Immature natural killer cell (primary cell): ENCODE measurements at places on chromosomes 7 and 10. TPM values are rescaled to one million over a fixed set of nuclear protein-coding genes. Genes with fewer than 3 reads are reported as not detected.

DNA sequence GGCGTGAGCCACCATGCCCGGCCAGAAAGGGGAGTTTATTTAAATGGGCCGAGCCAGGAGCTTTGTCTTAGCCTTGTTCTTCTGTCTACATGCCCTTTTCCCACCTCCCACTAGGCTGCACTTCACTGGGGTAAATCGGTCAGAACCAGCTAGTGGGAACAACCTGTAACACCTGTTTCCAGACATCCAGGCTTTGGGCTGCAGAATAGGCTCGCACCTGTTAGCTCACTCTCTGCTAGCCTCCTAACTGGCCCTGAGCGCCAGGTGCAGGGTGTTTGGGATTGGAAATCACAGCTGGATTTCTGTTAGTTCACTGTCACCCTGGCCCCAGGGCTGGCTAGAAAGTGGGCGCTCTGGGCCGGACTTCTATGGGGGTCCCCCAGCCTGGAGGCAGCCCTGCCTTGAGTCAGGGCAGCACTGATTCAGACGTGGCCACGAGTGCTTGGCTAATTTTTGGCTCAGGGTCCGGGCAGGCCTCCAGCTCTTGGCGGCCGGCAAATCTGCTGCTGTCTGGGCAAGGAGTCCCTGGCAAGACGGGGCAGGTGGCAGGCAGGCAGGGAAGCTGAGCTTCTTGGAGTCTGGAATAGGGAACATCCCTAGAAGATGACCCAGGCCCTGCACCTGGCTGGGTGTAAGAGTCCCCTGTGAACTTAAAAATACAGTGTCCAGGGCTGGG lies 48.6 kb downstream of the GTF2IRD1 start:
- H3K4me3 ChIP-seq: no peak overlapping the region
- no peaks in the 10 kb centered on the region for H3K36me3 ChIP-seq
- H3K27me3 ChIP-seq: peaks cover 2% of the 10 kb centered on the region
- no peak for DNase-seq
- H3K27ac ChIP-seq: no peak overlapping the region

GRCh38 chr10:24405635-24406034 lies 196.7 kb downstream of the KIAA1217 start:
- DNase-seq: no peak
- H3K4me1 ChIP-seq: no peaks in the 10 kb centered on the region
- peaks cover 2% of the 10 kb centered on the region for H3K27me3 ChIP-seq
- no peak overlapping the region for H3K4me3 ChIP-seq

- no peak overlapping the region for H3K4me3 ChIP-seq
- H3K27ac ChIP-seq: no peak overlapping the region
- no peaks in the 10 kb centered on the region for H3K36me3 ChIP-seq
- H3K27me3 ChIP-seq: no peaks in the 10 kb centered on the region
- DNase-seq: no peak
- no peaks in the 10 kb centered on the region for H3K4me1 ChIP-seq
These were observed 101.4 kb downstream of the SEMA3E start for GRCh38 chr7:83547526-83547925.

DNA sequence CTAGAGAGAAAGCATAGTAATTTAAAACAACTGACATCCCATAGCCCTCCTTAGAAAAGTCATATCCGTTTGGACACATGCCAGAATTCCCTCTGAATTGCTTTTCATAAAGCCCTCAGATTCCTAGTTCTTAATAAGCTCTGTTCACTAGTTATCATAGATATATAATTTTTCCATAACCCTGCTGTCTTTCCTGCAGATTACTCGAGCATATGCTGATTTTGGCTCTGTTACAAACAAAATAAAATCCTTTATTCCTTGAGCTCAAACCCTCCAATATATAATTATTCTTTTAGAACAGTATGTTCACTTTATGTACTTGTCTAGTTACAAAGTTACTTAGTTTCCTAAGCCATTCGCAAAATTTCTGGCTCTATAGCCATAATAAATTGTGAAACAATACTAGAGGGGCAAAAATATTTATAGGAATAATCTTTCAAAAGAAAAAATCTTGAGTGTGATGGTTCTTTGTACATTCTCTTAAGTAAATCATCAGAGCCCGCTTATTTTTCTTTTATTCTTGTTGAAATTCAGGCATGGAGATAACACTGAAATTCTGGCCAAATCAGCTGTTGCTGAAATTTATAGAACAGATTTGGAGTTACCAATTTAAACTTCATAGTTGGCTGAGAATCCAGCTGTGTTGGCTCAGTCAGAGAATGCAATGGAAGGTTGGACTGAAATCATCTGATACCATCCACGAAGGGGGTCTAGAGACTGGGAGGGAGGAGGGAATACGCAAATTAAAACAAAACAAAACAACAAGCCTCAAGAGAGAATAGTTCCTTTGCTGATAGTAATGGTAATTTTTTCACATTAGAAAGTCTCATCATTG lies 146.1 kb upstream of the TMEM196 start:
- no peaks in the 10 kb centered on the region for H3K4me1 ChIP-seq
- no peak overlapping the region for H3K4me3 ChIP-seq
- no peak for DNase-seq
- H3K27ac ChIP-seq: no peak overlapping the region
- no peaks in the 10 kb centered on the region for H3K36me3 ChIP-seq
- H3K27me3 ChIP-seq: no peaks in the 10 kb centered on the region

DNA sequence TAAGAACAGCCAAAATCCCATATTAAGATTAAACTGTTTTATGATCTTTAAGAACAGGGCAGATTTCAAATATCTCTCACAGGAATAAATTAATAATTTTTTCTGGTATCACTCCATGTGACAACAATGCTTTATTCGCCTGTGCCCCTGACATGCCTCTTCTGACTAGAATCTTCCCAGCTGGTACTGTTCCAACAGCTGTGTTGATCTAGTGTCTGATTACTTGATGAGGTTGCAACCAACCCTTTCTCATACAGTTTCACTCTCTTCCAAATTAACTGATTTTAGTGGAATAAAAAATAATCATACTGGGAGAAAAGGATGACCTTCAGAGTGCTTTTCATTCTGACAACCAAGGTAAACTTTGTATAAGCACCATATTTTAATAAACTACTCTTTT lies 151.9 kb downstream of the CHRM2 start:
- no peaks in the 10 kb centered on the region for H3K36me3 ChIP-seq
- no peaks in the 10 kb centered on the region for H3K4me1 ChIP-seq
- H3K4me3 ChIP-seq: no peak overlapping the region
- DNase-seq: no peak
- no peaks in the 10 kb centered on the region for H3K27me3 ChIP-seq
- no peak overlapping the region for H3K27ac ChIP-seq

- no peak overlapping the region for H3K27ac ChIP-seq
- no peak for DNase-seq
- H3K4me3 ChIP-seq: no peak overlapping the region
- H3K36me3 ChIP-seq: no peaks in the 10 kb centered on the region
- H3K27me3 ChIP-seq: peaks cover under 1% of the 10 kb centered on the region
- no peaks in the 10 kb centered on the region for H3K4me1 ChIP-seq
These were observed 148.5 kb downstream of the KIAA1217 start for GRCh38 chr10:24357344-24358004.

GRCh38 chr7:151415375-151416105 lies 5.7 kb upstream of the WDR86 start:
- peaks cover 29% of the 10 kb centered on the region for H3K27me3 ChIP-seq
- no peak overlapping the region for H3K4me3 ChIP-seq
- no peak overlapping the region for H3K27ac ChIP-seq

DNA sequence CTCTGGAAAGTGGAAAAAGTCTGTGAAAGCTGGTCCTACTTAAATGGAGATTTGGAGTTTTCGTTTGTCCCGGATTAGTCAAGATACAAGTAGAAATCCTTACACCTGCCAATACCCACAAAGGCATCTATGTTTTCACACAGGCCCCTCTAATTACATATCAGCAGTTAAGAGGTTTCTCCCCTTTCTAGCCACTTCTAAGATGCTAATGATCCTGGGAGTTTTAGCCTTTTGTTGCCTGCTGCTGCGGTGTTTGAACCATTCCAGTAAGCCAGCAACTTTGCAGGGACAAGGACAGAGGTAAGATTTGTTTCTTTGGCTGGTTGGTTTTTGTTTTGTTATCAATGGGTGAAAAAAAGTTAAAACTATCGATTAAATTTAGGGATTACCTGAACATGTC lies 5.8 kb upstream of the C1QL3 start:
- H3K36me3 ChIP-seq: peaks cover 15% of the 10 kb centered on the region
- H3K27me3 ChIP-seq: peaks cover 7% of the 10 kb centered on the region
- H3K4me3 ChIP-seq: no peak overlapping the region
- DNase-seq: no peak
- no peak overlapping the region for H3K27ac ChIP-seq
- H3K4me1 ChIP-seq: peaks cover 6% of the 10 kb centered on the region

GRCh38 chr7:107563081-107563774 lies 492 bp downstream of the COG5 start:
- H3K4me3 ChIP-seq: peak overlapping the region; percentile 85
- peaks cover 41% of the 10 kb centered on the region for H3K4me1 ChIP-seq
- H3K27ac ChIP-seq: peak overlapping the region; percentile 92

GRCh38 chr7:5596046-5596895 lies 172.6 kb upstream of the TNRC18 start:
- no peak overlapping the region for H3K27ac ChIP-seq
- peaks cover 20% of the 10 kb centered on the region for H3K27me3 ChIP-seq
- DNase-seq: no peak
- no peaks in the 10 kb centered on the region for H3K36me3 ChIP-seq

DNA sequence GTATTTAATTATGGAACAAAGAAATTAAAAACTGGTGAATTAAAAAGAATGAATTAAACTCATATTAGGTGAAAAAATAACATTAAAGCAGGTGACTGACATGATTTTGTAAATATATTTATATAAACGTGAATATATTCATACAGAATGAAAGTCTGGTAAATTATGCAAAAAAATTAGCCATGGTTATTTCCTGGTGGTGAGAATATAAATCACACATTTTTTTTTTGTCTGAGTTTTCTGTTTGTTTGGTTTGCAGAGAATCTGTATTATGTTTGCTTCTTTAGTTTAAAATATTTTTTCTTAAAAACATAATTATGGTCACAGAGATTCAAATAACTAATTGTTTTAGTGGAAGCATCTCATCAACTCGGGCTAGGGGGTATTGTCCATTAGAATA lies 73.0 kb upstream of the CSTF2T start:
- no peaks in the 10 kb centered on the region for H3K36me3 ChIP-seq
- H3K27me3 ChIP-seq: no peaks in the 10 kb centered on the region
- no peak overlapping the region for H3K27ac ChIP-seq
- no peak for DNase-seq
- no peak overlapping the region for H3K4me3 ChIP-seq

DNA sequence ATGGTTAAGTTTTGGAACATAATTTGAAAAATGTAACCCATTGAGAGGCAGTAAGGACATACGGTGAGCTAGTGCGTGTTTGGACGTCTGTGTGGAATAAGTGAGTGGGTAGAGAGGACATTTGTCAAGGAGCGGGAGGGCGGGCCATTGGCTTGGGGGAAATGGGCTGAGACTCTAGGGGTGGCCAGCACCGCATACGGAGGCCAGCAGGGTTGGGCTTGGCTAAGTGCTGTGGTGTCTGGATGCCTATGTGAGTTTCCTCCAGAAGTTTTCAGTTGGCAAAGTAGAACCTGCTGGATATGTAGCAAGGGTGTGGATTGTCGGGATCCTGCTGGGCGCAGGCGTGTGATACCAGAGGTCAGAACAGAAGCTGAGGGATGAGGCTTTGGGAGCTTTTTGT lies 103.0 kb downstream of the TCF7L2 start:
- DNase-seq: no peak
- H3K4me3 ChIP-seq: no peak overlapping the region
- peaks cover 2% of the 10 kb centered on the region for H3K27me3 ChIP-seq
- no peak overlapping the region for H3K27ac ChIP-seq
- peaks cover 16% of the 10 kb centered on the region for H3K4me1 ChIP-seq

GRCh38 chr7:156456503-156457115 lies 184.0 kb upstream of the RNF32 start:
- no peak overlapping the region for H3K4me3 ChIP-seq
- no peaks in the 10 kb centered on the region for H3K36me3 ChIP-seq
- no peaks in the 10 kb centered on the region for H3K4me1 ChIP-seq
- DNase-seq: no peak

DNA sequence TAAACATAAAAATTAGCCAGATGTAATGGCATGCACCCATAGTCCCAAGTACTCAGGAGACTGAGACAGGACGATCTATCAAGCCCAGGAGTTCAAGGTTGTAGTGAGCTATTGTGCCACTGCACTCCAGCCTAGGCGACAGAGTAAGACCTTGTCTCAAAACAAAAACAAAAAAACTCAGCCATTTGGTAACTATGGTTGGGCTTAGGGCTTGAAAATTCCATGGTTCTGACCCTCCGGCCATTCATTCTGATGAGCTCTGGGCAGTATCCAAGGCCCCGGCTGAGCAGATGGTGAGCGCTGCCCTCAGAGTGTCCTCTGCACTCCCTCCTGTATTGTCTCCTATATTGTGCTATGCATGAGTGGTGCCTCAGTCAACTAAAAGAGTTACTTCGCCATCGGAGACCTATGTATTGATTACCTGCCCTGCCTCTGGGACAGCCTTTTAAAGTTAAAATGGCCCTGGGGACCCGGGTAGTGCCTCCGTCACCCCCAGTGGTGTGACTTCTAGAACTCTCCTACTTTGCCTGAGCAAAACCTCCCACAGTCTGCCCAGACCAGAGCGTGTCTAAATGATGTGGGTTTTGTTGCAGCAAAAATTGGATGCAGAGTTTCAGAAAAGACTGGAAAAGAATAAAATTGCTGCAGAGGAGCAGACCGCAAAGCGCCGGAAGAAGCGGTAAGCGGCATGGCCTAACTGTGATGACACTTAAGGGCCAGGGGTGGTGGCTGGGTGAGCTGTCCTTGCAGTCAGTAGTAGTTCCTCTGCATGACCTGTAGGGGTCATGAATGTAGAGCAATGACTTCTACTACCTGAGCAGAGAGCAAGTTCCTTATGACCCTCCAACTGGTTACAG lies 8.1 kb downstream of the PRKRIP1 start:
- H3K27ac ChIP-seq: peak overlapping the region; percentile 67
- peaks cover 7% of the 10 kb centered on the region for H3K27me3 ChIP-seq

DNA sequence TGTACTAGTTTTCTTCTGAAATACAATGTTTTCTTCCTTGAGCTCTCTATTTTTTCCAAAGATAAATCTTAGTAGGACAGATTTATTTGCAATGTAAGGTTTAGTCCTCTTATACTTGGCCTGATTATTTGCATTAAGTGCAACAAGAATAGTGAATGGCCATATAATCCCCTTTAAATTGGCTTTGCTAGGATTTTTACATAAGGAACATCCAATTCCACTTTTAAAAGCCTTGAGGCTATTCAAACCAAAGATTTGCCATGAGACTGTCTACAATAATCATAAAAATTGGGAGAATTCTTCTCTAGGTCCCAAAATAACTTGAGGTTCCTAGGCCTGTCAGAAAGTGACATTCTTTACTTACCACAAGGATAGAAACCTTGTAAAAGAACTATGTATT lies 128.6 kb upstream of the THSD7A start:
- no peak overlapping the region for H3K4me3 ChIP-seq
- DNase-seq: no peak
- H3K4me1 ChIP-seq: no peaks in the 10 kb centered on the region
- H3K27me3 ChIP-seq: no peaks in the 10 kb centered on the region

GRCh38 chr10:122637376-122637775 lies 62.3 kb downstream of the C10orf120 start:
- H3K36me3 ChIP-seq: no peaks in the 10 kb centered on the region
- H3K27ac ChIP-seq: no peak overlapping the region
- peaks cover 6% of the 10 kb centered on the region for H3K27me3 ChIP-seq
- H3K4me3 ChIP-seq: no peak overlapping the region

GRM3 gene
- polyA plus RNA-seq: not detected

KCND2 gene
- polyA plus RNA-seq: not detected

CAMK2B gene
- polyA plus RNA-seq: not detected

PRKG1 gene
- polyA plus RNA-seq: 0.46 TPM

SORBS1 gene
- 0.82 TPM for polyA plus RNA-seq

CALML3 gene
- not detected for polyA plus RNA-seq

BAMBI gene
- polyA plus RNA-seq: not detected

MYO3A gene
- polyA plus RNA-seq: not detected

VPS37D gene
- polyA plus RNA-seq: not detected

SH2B2 gene
- polyA plus RNA-seq: 1.1 TPM
